ENCODE measurements at places on chromosomes 7 and 10. TPM values are rescaled to one million over a fixed set of nuclear protein-coding genes. Genes with fewer than 3 reads are reported as not detected.

DNA sequence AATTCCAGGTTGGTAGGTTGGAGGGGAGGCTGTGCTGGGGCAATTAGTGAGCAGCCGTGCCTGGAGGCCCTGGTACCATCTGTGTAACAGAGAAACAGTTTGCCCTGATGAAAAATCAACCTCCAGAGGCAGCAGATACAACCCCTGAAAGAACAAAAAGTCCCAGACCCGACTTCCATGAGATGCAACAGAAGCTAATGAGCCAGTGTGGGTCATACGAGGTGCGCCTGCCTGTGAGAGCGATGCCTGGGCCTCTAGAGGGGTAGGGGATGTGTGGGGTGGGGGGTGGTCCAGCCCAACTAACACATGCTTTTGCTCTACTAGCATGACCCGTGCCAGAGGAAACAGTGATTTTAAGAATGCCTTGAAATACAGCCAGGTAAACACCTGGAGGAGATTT lies 39.3 kb downstream of the CELF2 start:
- H3K4me3 ChIP-seq, result no peak overlapping the region
- DNase-seq, result no peak
- H3K36me3 ChIP-seq, result no peaks in the 10 kb centered on the region
- no peaks in the 10 kb centered on the region for H3K27me3 ChIP-seq
- H3K4me1 ChIP-seq, result no peaks in the 10 kb centered on the region

- peak overlapping the region; percentile 27 for H3K4me3 ChIP-seq
- H3K4me1 ChIP-seq, result peaks cover 55% of the 10 kb centered on the region
- no peaks in the 10 kb centered on the region for H3K27me3 ChIP-seq
Observed at GRCh38 chr7:2982831-2983230, 60.8 kb downstream of the CARD11 start.

DNA sequence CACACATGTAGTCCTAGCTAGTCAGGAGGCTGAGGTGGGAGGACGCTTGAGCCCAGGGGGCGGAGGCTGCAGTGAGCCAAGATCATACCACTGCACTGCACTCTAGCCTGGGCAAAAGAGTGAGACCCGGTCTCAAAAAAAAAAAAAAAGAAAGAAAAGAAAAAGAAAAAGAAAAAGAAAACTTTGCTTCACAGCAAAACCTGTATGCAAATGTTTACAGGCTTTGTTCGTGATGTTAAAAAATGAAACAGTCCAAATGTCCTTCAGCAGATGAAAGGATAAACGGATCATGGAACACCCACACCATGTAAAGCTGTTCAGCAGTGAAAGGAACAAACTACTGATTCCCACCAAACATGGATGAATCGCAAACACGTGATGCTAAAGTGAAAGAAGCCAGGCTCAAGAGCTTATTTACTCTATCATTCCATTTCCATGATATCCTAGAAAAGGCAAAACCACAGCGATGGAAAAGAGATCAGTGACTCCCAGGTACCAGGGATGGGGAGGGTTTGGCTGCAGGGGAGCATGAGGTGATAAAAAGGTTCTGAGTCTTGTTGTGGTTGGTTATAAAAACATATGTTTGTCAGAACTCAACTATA lies 15.1 kb downstream of the LRRC20 start:
- no peaks in the 10 kb centered on the region for H3K4me1 ChIP-seq
- no peaks in the 10 kb centered on the region for H3K36me3 ChIP-seq
- H3K4me3 ChIP-seq, result no peak overlapping the region
- no peak overlapping the region for H3K27ac ChIP-seq

DNA sequence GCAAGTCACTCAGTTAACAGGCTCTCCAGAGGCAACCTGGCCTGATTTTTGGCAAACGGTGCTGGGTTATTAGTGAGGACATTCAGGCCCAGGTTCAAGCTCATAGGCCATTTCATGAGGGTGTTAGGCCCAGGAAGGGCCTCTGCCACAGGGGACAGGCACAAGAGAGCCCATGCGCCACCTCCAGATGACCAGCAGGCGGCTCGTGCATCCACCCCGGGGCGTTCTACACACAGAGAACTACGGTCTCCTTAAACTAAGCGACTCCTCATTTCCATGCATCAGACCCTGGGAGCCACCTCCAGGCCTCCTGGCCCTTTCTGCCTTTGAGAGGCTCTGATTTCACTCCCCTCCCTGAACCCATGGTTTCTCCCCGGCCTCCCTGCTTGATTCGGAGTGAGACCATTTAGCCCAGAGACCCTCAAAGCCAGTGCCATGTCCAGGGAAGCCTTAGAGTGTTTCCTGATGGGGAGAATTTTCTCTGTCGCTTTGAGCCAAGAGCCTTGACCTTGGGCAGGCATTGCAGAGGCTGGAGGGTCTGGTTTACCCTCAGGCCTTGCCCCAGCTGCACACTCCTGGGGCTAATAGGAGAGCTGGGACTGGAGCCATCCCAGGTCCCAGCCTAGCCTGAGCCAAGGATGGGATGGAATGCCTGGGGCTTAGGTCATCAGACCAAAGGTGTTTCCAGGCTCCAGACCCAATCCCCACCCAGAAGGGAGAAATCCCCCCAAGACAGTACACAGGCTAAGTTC lies 188.0 kb downstream of the GRID1 start:
- H3K4me3 ChIP-seq, result no peak overlapping the region
- H3K36me3 ChIP-seq, result no peaks in the 10 kb centered on the region
- H3K4me1 ChIP-seq, result no peaks in the 10 kb centered on the region
- no peak overlapping the region for H3K27ac ChIP-seq
- DNase-seq, result no peak
- H3K27me3 ChIP-seq, result no peaks in the 10 kb centered on the region

Gene CYP2C8
- not detected for total RNA-seq

Gene HMX2
- not detected for total RNA-seq

DNA sequence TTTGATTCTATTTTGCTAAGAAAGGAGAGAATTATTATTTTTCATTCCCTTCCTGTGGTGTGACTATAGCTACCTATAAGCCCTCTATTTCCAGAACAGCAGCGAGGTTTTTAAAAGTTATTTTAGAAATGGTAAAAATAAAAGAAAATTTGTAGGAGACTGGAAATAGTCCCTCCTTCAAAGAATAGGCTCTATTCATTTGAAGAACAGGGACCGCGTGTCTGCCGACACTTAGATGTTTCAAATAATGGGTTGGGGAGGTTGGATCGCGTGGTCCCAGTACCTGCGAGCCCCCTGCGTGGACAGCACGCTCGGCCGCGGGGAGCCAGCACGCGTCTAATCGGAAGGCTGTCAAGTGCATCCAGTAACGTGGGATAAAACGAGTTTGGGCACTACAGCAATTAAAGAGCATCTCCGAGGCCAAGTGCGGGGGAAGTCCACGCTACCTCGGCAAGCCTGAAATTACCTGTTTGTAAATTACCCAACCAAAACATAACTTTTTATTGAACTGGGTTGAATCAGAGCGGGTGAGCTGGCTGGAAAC lies 1.0 kb downstream of the CACNA2D1 start:
- peaks cover 9% of the 10 kb centered on the region for H3K27me3 ChIP-seq
- no peaks in the 10 kb centered on the region for H3K4me1 ChIP-seq
- H3K27ac ChIP-seq, result no peak overlapping the region
- H3K36me3 ChIP-seq, result no peaks in the 10 kb centered on the region

Gene CPVL
- 88.3 TPM for total RNA-seq

Measured in naive thymus-derived CD4-positive, alpha-beta T cell (primary cell).